ENCODE measurements at places on chromosomes 5 and 9. TPM values are rescaled to one million over a fixed set of nuclear protein-coding genes. Genes with fewer than 3 reads are reported as not detected.

The LHFPL2 gene
- total RNA-seq: 97.3 TPM

The LCP2 gene
- not detected for total RNA-seq

GRCh38 chr5:123359454-123360200, 63.6 kb downstream of the CEP120 start:
- no peak for DNase-seq

The F2RL2 gene
- total RNA-seq: 0.71 TPM

GRCh38 chr5:36575361-36575781, 31.0 kb upstream of the SLC1A3 start:
- peak; percentile 74 for DNase-seq

The LCN1 gene
- total RNA-seq: not detected

- peak; percentile 99 for DNase-seq
Observed at GRCh38 chr5:151707567-151707966, 20.9 kb upstream of the SPARC start.

All from LHCN-M2 (cell line).